LHCN-M2 (cell line): ENCODE measurements at places on chromosomes 16 and 17.
A peak's percentile ranks its signal among the peaks of the same experiment; 100 is the strongest.

DNA sequence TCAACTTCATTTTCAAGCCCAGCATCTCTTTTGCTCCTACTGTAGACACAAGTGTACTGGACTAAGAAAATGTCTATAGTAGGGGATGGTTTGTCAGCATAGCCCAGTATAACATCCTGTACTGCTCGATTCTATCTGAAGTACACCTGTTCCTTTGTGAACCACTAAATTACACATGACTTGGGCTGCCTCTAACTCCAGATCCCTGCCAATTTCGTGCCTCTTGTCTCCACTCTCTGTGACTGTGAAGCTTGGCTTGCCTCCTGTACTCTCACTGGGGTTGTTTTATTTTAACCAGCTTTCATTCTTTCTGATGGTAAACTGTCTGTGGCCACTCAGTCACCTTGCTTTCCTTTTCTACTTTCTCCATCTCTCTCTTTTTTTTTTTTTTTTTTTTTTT lies 24.5 kb downstream of the GFOD2 start:
- DNase-seq = no peak

GRCh38 chr16:78443542-78444364 lies 344.3 kb downstream of the WWOX start:
- DNase-seq = no peak

DNA sequence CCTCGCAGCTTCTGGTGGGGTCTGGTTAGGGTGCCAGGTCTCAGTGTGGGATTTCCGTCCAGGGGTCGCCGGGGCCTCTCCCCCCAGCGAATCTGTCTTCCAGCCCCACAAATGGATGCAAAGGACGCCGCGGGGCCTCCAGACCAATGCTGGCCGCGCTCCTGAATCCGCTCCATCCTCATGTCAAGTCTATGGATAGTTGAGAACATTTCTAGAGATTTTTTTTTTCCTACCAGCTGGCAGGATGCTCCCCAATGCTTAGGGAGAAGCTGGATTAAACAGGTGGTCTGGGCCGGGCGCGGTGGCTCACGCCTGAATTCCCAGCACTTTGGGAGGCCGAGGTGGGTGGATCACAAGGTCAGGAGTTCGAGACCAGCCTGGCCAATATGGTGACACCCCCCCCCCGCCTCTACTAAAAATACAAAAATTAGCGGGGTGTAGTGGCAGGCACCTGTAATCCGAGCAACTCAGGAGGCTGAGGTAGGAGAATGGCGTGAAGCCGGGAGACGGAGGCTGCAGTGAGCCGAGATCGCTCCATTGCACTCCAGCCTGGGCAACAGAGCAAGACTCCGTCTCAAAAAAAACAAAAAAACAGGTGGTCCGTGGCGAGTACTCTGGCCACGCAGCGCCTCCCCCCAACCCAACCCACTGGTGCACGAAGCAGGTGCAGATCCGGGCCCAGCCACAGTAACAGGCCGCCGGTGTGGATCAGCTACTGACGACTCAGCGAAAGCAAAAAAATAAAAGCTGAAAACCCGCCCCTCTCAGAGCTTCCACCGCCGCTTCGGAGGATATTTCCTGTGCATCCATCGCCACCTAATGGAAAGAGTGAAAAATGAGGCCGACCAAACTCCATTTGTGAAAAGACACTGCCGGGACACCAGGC lies 1.1 kb upstream of the NXN start:
- peak; percentile 84 for DNase-seq

- no peak for DNase-seq
Measured at GRCh38 chr16:84247331-84247730, 7.5 kb upstream of the KCNG4 start.

DNA sequence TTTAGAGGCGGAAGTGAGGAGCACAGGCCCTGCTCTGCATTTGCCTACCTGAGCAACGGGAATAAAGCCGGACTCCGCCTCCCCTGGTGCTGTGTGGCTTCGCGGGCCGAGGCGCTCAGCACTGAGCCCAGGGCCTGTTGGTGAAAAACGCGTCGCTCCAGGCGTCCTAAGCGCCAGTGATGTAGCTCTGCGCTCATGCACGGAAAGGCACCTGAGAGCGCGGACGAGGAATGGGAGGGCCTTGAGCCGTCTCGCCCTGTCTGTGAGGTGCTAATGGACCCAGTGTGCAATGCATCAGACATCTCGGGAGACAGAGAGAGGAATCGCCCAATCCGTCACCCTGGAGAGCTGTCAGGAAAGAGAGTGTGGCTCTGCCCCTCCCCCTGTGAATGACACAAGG lies 17.2 kb upstream of the ATP2A3 start:
- no peak for DNase-seq

GRCh38 chr17:62892870-62893338 lies 73.1 kb upstream of the TANC2 start:
- DNase-seq = peak; percentile 45

DNA sequence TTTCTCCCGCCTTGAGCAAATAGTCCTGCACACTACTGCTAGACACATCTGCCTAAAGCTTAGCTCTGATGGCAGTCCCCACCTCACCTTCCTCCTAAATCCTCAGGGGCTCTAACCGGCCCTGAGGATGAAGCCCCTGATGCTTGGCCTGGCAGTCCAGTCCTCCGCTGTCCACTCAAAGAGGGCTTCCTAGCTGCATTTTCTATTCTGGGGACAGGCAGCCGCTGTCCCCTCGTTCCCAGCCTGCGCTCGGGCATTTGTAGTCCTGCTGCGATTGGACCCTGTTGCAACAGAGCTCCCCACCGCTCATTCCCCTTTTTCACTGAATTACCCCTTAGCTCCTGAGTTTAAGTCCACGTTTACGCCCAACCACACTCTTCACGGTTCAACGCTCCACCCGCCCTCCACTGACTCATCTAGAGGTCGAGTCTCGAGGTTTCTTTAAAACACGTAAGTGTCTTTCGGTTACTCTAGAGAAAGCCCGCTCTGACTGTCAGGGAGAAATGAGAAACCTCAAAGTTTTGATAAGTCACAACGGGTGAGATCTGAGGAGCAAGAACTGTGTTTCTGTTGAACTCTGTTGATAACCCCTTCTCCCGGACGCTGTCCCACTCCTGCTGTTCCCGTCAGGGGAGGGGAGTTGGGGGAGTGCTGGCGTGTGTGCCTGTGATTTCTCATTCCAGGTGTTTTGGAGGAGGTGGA lies 4.5 kb downstream of the CCR7 start:
- no peak for DNase-seq

DNA sequence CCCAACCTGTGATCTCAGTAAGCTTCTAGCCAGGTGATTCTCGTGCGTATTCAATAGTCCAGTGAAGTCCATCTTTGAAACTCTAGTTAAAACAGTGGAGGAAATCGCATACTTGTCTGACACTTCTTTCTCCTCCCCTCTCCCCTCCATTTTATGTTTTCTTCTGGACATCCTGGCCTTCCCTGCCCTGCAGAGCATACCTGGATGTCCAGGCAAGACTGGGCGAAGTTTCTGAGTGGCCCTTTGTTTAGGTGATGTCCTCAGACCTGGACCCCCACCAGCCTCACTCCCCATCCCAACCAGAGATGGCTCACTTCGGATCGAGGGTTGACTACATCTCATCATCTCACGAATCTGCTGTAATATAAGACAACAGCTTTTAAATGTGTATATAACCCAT lies 65.7 kb downstream of the CCDC182 start:
- no peak for DNase-seq

DNA sequence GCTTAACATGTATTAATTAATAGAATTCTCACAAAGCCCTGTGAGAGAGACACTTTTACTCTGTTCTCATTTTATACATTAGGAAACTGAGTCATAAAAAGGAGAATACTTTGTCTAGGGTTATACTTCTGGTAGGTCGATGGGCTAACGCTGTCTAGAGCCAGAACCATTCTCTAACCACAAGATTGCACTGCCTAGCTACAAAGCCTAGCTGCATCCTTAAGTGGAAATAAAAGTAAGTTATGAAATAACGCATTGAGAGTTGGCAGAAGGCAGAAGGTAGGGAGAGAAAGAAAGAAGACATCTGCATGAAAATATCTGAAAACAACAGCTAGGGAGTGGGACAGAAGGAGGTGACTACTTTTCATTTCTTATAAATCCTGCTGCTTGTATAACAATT lies 33.2 kb downstream of the IRX6 start:
- no peak for DNase-seq

GRCh38 chr16:61892531-61892930 lies 143.7 kb downstream of the CDH8 start:
- no peak for DNase-seq

GRCh38 chr17:47145351-47145750 lies 43.7 kb downstream of the CDC27 start:
- DNase-seq = no peak

DNA sequence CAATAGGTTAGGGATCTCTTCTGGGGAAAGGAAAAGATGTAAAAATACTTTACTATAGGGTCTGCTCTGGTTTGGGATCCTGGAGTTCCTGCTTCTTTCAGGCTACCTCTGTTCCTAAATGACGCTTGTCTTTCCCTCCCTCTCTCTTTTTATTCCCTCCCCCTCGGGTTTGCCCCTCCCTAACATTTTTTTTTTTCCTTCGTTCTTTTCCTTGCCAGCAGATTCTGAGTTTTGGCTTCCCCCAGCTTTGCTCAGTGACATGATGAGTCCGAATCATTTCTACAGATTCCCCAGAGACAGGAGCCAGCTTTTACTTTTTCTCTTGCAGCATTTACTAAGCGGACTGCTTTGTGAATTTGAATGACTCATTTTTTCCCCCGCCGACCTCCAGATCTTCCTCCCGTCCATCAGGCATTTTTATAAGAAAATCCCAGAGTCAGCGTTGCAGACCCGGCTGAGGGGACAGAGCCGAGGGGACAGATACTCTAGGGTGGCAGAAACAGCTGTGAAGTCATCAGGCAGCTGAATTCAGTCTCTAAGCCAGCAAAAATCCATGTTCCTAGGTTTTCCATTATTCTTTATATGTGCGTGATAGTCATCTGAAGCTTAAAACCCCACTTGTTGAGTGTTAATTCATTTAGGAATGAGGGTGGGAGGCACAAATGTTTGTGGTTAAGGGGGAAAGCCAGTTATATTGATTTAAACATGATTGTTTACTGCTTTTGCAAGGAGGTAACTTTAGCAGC lies at the start of gene TMEM100:
Gene TMEM100 (minus strand): TSS at position 123 of the 746 bp plus-strand sequence. CDS start 1,794 bp downstream, outside the sequence.
- peak; percentile 92 for DNase-seq

DNA sequence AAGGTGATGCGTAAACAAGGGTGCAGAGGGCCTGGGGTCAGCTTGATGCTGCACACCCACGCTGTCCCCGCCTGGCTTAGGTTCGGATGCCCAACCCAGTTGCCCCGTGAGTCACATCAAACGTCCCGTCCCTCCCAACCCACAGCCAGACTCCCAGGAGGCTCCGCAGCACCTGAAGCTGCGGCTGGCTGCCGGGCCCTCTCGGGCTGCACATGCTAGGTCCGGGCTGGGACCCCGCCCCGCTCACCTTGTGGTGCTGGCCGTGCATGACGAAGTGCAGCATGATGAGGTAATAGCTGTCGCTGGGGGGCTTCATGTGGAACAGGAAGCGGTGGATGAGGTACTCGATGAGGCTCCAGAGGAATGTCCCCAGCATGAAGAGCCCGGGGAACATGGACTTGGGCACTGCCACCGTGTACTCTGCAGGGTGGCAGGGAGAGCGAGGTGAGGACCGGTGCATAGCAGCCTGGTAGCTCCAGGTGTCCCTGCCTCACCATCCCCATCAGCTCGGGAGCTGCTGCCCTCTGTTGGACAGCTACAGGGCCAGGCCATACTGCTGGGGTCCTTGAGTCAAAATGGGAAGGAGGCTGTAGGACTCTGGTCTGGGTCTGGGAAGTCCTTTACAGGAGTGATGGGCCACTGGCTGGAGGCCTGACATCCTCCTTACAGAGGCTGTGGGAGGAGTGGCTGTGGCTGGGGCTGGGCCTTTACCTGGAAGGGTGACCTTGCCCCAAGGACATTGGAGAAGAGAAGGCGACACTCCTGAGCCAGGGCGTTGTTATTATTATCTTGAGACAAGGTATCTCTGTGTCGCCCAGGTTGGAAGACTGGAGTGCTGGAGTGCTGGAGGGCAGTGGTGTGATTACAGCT lies 18.3 kb upstream of the MLKL start:
- no peak for DNase-seq

DNA sequence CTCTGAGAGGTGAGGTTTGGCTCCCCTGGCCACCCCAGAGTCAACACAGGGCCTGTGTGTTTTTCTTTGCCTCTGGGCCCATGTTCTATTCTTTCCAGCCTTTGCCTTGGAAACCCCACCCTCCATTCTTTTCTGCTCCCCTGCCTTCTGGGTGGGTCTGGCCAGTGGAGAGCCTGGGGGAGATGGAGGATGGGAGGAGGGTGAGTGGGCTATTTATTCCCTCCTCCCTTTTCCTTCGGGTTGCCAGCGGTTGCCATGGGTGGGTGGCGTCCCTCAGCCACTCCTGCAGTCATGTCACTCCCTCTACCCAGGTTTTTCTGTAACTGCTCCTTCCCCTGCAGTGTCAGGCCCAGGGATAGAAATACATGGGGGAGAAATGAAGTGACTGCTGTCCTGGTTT lies 15.5 kb downstream of the CMIP start:
- no peak for DNase-seq

DNA sequence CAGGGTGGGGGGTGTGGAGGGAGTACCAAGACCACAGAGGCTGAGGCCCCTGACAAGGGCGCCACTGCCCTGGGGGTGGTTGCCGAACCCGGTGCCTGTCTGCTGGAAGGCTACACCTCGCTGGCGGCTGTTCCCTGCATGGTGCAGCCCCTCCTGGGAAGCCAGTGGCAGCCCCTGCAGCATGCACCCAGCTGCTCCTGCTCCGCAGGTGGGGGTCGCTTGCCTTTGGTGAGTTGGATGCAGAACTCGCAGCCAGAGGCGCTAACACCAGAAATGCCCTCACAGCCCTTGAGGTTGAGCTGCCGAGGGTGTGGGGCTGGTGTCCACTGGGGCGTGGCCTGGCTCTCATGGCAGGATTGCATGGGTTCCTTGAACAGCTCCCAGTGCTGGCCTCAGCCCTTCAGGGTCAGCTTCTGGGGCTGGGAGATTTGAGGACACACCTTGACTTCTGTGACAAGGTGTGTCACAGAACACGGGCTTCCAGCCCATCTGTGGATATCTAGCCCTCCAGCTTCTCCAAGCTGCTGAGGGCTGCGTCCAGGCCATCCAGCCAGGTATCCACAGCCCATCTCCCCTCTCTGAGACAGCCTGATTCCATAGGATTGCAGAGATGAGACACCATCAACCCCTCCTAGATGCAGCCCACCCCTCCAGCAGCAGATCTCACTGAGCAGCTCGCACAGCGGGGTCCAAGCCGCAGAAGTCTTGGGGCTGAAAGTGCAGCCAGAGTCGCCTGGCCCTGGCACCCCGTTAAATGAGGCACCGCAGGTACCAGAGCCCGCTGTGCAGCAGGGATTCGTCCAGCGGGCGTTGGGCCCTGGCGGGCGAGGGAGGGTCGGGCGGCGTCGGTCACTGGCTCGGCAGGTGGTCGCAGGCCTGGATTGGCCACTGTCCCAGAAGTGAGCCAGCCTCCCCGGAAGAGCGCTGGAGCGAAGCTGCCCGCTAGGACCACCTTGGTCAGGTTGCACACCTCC lies 586.3 kb downstream of the KCNJ18 start:
- DNase-seq = no peak

- DNase-seq = no peak
Measured at GRCh38 chr16:74723256-74723655, 22.6 kb upstream of the MLKL start.

- DNase-seq = peak; percentile 93
Measured at GRCh38 chr17:41972571-41973407, 6.2 kb downstream of the CNP start.
